ENCODE measurements at places on chromosomes 3 and 15. TPM values are rescaled to one million over a fixed set of nuclear protein-coding genes. Genes with fewer than 3 reads are reported as not detected.

The AP3B2 gene
- total RNA-seq: 2.4 TPM

The CFAP44 gene
- total RNA-seq: 4.9 TPM

DNA sequence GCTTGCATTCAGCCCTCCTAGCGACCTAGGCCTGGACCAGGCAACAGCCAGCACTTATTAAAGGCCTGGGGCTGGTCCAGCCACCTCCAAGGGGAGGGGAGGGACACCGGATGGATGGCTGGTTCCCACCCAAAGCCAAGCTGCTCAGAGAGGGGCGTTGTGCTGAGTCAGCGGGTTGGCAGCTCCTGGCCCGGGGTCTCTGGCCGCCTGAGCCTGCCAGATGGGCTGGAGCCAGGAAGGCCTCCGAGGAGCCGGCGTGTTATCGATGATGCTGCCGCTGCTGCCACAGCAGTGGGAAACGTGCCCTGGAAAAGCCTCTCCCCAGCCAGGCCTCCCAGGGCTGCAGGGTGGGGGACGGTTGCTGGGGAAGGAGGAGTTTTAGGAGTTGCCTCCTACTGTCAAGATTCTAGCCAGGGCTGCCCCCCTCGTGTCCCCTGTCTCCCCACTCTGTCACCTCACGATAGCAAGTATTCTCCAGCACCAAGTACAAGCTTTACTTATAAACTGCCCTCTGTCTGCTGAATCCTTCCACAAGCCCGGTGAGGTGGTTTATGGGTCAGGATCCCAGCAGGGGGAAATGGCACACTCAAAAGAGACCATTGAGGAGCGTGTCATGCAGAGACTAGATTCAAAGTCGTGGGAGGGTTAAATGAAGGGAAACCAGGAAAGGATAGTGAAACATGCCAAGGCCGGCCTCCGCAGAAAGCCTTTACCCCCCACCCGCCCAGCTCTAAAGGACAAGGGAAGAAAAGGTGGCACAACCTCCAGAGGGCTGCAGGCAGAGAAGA is 43.2 kb upstream of the TSEN2 start:
- DNase-seq: no peak

- no peak for DNase-seq
Measured at GRCh38 chr15:75209289-75209676, 7.6 kb downstream of the C15orf39 start.

- DNase-seq: no peak
Measured at GRCh38 chr3:101262393-101263240, 57.8 kb downstream of the IMPG2 start.

DNA sequence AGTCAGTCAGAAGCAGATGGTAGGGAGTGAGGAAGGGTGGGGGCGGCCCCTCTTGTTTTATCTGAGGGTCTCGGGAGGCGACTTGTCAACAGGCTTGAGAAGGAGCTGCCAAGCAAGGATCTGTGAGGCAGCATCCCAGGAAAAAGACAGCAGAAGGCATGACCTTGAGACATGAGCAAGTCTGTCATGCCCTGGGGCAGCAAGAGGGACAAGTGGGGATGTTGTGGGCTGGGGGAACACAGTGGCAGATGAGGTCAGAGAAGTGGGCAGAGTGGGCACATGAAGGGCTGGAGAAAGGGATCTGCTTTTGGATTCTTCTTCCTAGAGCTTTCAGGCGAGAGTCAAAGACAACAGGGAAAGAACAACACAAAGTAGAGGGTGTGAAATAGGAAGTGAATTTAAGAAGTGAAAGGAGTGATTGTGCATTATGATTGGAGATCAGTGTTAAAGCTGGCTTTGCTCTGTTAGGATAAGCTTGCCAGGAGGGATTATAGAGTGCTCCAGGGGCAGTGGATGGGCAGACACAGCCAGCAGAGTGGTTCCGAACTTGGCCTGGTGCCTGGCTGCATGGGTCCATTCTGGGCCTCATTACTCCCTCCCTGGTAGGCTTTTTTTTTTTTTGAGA is 73.3 kb downstream of the USP13 start:
- DNase-seq: no peak

DNA sequence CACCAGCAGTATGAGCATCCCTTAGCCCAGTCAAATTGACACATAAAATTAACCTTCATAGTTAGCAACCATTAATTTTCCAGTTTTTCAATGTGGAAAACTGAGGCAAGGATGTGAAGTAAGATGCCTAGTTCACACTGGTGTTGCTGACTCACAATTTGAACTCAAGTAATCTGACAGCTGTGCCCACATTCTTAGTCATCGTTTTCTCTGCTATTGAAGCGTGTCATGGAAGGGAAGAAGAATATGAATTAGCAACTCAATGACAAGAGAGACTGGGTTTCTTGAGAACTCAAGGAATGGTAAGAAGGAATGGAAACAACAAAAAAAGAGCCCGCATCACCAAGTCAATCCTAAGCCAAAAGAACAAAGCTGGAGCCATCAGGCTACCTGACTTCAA is 261.4 kb downstream of the EPHA3 start:
- DNase-seq: no peak

GRCh38 chr3:119939077-119939476 is 155.2 kb downstream of the GSK3B start:
- DNase-seq: no peak

DNA sequence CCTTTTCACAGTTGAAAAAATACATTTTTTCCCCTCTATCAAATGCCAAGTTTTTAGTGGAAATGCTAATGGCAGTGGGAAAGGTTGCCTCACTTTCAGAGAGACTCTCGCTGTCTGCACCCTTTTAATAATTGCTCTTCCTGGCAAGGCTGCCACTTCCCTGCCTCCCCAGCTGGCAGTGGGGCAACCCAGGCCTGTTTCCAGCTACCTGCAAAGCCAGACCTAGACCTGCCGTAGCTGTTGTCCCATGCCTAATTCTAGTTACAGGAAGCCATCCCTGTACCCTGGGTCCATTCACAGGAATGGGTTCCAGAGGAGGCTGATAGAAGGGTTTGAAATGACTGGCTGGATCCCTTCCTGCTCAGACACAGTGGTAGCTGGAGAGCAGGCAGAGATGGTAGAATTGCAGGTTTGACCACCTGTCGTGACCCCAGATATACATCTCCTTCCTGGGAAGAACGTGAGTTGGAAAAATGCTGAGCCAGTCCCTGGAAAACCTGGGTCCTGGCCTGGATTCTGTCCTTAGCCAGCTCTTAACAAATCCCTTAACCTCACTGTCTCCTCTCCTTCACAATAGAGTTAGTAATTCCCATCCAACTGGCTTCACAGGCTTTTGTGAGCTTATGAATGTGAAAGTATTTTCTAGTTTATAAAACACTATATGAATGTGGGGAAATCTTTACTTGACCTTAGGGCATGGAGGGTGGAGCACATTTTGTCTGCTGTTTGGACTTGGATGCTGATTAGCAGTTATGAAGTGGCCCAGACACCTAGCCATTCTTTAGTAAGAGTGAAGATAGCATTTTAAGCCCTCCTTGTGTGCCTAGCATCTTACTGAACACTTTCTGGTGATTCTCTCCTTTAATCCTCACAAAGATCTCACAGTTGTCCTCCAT is 12.9 kb upstream of the ALPK3 start:
- peak; percentile 63 for DNase-seq

GRCh38 chr15:39301589-39301999 is 279.3 kb upstream of the THBS1 start:
- no peak for DNase-seq

- no peak for DNase-seq
Measured at GRCh38 chr15:83065431-83065830, 1.6 kb downstream of the BTBD1 start.

Measured in lower leg skin (tissue), 4 donors.